Urinary bladder (tissue), 4 donors: ENCODE measurements at places on chromosomes 4 and X. TPM values are rescaled to one million over a fixed set of nuclear protein-coding genes. Genes with fewer than 3 reads are reported as not detected.
A peak's percentile ranks its signal among the peaks of the same experiment; 100 is the strongest.

Gene CXXC4
- polyA plus RNA-seq: 0.58 TPM

DNA sequence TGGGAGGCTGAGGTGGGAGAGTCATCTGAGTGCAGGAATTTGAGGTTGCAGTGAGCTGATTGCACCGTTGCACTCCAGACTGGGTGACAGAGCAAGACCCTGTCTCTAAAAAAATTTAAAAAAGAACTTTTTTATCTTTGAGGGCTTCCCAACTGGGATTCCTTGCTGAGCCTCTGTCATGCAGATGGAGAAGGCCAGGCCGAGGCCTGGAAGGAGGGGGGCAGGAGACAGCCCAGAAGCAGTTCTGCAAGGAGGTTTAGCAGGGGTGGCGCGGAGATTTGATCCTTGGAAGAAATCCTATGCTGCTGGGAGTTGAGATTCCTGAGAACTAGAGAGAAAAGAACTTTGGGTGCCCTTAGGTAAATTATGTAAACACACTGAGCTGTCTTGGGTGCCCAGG is 2.5 kb upstream of the ARSD start:
- DNase-seq: no peak

DNA sequence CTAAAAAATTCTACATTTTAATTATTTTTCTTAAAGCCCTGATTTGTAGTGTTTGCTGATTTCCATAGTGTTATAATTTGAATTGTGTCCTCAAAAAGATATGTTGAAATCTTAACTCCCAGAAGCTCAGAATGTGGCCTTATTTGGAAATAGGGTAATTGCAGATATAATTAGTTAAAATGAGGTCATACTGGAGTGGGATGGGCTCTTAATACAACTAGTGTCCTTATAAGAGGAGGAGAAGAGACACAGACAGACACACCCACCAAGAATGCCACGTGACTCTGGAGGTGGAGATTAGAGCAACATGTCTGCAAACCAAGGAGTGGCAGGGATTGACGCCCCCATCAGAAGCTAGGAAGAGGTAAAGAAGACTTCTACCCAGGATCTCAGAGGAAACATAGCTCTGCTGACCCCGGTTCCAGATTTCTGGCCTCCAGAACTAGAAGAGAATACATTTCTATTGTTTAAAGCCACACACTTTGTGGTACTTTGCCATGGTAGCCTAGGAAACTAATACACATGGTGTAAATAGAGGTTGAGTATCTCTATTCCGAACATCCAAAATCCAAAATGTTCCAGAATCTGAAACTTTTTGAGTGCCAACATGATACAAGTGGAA is 70.5 kb upstream of the IRF2 start:
- no peak for DNase-seq

Gene CXCL8
- polyA plus RNA-seq: 1.2 TPM

GRCh38 chrX:72042852-72043248 is 88.9 kb downstream of the RTL5 start:
- no peak for DNase-seq

- no peak for DNase-seq
Observed at GRCh38 chr4:137394018-137394417, 138.3 kb downstream of the PCDH18 start.

Gene CPE
- polyA plus RNA-seq: 86.4 TPM

GRCh38 chr4:72112514-72113156 is 80.8 kb downstream of the NPFFR2 start:
- DNase-seq: no peak

DNA sequence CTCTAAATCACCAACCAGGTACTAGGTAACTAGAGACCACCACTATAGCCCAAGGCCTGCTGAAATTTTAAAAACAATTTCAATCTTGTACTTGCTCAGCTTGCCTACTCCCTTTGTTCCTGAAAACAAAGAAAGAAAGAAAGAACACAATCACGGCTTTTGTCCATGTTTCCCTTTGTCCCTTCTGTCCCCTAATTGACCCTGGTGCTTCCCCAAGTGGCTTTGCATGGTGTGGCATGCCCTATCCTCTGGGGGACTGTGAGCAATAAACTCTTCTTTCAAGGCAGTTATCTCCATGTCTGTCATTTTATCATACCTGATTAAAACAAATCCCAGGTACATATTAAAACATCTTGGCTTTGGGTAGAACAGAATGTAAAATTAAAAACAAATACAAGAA is 94.8 kb downstream of the ARSJ start:
- DNase-seq: no peak

- no peak for DNase-seq
Observed at GRCh38 chr4:162164906-162165510, 1.2 kb upstream of the FSTL5 start.

Gene HOPX
- polyA plus RNA-seq: 43.7 TPM

Gene SMIM10L2A
- 1.4 TPM for polyA plus RNA-seq

DNA sequence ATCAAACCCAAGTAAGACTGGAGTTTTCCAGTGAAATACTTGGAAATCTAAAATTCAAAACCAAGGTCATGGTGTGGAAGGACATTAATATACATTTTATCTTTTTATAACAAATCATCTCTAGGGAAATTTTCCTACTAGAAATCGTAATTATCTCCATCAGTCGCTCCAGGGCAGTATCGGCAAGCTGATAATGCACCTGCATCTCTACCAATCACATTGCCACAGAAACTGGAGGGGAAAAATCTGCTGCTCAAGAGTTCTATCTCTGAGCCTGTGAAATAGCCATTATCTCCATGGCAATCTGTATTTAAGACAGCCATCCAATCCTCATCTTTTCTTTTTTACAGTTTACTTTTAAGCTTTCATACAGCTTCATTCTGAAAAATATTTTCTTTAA is 538.3 kb upstream of the GALNT7 start:
- DNase-seq: no peak

GRCh38 chr4:52957220-52957686 is 95.1 kb downstream of the RASL11B start:
- DNase-seq: peak; percentile 45

DNA sequence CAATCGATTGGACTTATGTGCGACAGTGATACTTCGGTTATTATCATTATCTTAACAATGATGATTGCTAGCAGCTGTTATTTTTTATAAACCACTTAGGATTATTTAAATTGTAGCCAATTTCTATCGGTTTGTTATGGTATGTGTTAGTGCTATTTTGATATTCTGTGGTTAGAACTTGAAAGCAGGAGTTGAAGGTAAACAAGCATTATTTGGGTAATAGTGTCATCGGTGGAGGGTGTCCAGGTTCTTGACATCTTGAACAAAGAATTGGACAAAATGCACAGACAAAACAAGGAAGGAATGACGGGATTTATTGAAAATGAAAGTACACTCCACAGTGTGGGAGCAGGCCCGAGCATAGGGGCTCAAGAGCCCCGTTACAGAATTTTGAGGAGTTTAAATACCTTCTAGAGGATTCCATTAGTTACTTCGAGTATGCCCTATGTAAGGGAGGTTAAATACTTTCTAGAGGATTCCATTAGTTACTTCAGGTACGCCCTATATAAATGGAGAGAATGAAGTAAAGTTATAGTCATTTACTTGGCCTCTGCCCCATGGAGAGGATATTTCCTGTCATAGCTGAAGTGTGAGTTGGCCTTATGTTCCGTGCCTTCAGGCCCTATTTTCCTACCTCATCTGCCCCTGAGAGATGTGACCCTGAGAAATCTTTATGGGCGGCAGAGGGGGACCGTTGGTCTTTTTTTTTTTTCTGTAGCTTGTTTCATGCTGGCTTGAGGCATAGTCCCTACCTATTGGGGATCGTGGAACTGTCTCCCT is 13.1 kb downstream of the MOB1B start:
- no peak for DNase-seq

Gene BLTP1
- polyA plus RNA-seq: 31.3 TPM

DNA sequence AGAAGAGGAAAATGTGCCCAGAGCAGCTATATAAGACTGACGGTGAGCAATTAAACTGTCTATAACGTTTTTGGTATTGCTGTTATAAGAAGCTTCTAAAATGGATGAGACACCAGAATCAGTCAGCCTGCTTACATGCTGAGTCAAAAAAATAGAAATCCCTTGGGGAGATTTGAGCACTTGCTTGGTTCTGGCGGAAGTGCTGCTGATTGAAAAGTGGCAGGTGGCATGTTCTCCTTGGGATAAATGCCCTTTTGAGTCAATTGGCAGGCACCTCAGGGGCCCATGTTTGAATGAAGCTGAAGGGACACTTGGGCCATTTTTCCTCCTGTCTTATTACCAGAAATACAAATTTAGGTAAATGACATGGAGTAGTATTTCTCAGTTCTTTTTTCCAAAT is 148.7 kb downstream of the PTCHD1 start:
- DNase-seq: no peak

Gene RBMX2
- 20.6 TPM for polyA plus RNA-seq

Gene TLR7
- 0.23 TPM for polyA plus RNA-seq

Gene SORCS2
- 5.3 TPM for polyA plus RNA-seq

DNA sequence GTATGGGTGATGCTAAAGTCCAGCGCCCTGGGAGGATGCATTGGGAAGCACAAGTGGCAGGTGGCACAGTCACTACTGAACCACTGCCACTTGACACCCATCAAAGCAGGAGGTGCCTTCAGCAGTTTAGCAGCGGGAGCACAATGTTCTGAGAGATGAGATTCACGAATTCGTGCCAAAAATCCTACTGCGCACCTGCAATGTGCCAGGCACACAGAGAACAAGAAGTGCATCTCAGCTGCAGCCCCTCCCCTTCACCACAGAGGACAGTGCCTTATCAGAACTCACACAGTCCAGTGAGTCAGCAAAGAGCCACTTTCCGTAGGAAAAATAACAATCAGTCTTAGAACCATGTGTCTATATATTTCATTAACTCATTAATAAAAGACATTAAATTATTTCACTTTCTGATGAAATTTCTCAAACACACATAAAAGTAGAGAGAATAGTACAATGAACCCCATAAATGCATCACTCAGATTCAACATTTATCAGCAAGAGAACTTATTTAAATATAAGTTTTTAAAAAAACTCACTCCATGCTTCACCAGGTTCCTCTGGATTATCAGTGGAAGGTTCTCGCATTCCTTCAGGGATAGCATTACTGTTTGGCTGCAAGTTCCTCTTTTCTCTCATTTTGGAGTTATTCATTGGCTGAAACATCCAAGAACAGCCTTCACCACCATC is 47.0 kb downstream of the BEND2 start:
- no peak for DNase-seq

GRCh38 chrX:41734530-41734929 is 10.5 kb downstream of the GPR82 start:
- no peak for DNase-seq

- DNase-seq: no peak
Observed at GRCh38 chr4:120753854-120754253, 168.7 kb downstream of the PRDM5 start.

DNA sequence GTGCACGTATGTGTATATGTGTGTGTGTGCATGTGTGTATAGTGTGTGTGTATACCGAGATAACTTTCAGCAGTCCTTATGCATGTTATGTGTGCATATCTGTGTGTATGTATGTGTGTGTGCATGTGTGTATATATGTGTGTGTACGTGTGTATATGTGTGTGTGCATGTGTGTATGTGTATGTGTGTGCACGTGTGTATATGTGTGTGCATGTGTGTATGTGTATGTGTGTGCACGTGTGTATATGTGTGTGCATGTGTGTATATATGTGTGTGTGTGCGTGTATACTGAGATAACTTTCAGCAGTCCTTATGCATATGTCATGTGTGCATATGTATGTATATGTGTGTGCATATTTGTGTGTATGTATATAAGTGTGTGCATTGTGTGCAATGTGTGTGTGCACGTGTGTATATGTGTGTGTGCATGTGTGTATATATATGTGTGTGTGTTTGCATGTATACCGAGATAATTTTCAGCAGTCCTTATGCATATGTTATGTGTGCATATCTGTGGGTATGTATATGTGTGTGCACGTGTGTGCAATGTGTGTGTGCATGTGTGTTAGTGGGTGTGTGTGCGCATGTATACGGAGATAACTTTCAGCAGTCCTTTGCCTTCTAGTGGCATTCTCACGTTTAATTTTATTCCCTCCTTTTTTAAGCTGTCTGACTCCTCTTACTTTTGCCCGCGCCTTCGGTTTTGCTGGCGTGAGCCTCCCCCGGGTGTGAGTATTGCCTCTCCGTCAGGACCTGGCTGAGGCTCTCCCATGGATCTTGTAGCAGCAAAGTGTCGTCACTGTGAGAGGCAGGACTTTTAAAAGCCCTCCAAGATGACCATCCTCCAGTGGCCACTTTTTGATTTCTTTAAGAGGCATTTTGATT is 99.6 kb upstream of the SHOX start:
- no peak for DNase-seq

DNA sequence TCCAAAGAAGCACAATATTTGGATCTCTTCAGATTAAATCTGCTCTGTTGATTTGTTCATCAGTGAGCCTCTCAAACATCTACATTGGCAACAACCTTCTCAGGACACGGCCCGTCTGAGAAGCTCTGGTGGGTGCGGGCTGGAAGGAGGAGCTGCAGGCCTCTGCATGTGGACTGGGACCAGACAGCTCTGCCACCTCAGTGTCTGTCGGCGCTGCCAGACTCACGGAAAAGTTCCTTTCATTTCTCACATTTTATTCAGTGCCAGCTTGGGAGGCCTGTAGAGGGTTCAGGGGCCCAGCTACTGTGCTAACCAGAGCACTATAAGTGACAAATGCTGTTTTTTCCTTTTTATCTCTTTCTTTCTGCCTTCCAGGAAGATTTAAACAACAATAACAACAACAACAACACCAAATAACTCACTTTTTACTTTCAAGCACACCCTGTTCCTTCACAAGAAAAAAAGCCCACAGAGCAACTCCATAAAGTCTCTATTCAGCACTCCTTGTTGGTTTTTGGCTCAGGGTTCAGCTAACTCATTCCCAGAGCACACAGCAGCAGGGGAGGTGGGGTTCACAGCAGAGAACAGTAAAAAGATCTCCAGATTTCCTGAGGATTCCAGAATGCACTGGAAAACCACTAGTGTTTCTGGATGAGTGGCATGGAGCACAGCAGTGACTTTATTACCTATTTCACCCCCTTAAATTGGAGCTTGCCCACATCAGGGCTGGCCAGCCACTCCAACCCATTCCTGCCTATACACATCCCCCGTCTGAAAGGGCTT is 23.2 kb upstream of the HOPX start:
- DNase-seq: peak; percentile 37

DNA sequence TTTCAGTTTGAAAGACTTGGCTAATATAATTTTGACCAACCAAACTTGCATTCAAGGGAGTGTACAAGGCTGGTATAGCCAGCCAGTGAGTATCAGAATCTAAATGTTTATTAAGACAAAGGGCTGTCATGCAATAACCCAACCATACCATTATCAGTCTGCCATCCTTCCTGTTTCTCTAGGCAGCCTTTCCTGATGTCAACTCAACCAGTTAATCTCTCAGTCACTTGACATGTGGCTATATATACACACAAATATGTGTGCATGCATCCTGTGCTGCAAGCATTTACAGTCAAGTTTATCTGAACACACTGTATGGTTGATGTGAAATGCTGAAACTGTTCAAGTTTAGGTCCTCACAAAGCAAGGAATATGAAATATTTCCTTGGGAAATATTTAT is 17.2 kb downstream of the BTK start:
- DNase-seq: no peak
